ENCODE measurements at places on chromosomes 2 and 18.

- DNase-seq, result peak; percentile 44
Observed at GRCh38 chr2:20291106-20291564, 59.5 kb downstream of the PUM2 start.

- peak; percentile 66 for DNase-seq
Observed at GRCh38 chr2:162123806-162124758, 28.0 kb downstream of the GCG start.

- no peak for DNase-seq
Observed at GRCh38 chr2:128435576-128436478, 117.2 kb upstream of the HS6ST1 start.

- no peak for DNase-seq
Observed at GRCh38 chr2:51997571-51997970, 965.6 kb upstream of the NRXN1 start.

- peak; percentile 13 for DNase-seq
Observed at GRCh38 chr2:32553829-32554432, 73.9 kb upstream of the TTC27 start.

DNA sequence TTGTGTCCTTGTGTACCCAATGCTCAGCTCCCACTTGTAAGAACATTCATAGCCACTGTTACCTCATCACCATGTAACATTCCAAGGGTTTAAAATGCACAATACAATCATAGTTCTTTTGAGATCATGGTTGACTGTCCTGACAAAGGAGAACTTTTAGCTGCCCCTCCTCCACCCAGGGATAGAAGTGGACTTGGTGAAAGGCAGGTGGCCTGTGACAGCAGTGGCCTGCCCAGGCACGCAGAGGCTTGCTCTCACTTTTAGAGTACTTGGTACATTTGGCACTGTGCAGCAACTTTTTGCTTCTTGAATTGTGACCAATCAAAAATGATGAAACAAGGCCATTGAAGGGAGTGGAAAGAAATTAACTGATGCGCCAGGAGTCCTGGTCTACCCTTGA lies 108.7 kb downstream of the ANKRD44 start:
- DNase-seq, result no peak

DNA sequence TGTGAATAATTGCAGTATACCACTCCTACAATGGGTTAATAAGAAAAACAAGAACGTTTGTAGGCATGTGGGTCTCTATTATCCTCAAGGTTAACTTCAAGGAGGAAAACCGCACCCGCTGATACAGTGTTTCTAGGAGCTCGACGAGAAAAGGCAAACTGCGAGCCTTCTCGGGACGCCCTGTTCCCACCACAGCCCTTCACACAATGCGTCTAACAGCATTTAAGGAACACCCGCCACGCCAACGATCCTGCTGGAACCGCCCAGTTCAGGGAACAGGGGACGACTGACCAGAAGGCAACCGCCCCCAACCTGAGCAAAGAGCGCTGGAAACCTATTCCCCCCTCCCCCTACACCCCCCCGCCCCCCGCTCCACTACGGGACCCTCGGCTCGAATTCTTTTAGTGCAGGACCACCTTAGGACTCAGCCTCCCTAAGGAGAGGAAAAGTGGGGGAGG lies 710 bp upstream of the TMSB10 start:
- peak; percentile 76 for DNase-seq

DNA sequence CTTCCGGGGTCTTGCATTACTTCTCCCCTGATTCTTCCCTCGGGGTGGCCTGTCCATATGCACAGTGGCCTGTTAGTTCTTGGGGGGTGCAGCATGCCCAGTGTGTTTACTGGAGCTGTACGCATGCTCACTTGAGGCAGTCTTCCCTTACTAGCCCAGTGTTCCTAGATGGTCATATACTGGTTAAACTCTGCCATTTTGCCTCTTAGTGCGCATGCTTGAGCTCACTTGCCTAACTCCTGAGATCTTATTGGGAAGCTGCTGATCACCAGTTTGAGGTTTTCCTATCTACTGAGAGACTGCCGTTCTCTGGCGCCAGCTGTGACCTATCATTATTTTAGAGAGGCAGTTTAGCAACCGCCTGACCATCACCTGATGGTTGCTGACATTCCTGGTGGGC lies 571.2 kb downstream of the ADCYAP1 start:
- no peak for DNase-seq

DNA sequence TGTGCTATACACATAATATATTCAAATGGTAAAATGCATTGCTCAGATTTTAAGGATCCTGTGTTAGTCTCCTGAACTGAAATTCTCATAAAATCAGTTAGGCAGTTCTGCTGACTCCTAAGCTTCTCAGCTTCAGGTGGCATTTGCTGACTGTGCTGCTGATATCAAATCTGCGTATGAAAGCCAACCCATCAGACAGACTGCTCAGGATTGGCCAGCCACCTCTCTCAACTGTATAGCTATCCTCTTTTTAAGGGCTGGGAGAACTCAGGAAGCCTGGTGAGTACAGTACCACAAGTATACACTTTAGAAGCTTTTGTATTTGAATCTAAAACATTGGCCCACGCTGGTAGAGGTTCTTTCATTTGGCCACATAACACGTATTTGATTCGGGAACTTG lies 28.7 kb downstream of the PTCD3 start:
- no peak for DNase-seq

- DNase-seq, result no peak
Observed at GRCh38 chr2:114406347-114406746, 36.1 kb upstream of the DPP10 start.

GRCh38 chr2:157173740-157174184 lies 83.7 kb upstream of the GALNT5 start:
- DNase-seq, result no peak

DNA sequence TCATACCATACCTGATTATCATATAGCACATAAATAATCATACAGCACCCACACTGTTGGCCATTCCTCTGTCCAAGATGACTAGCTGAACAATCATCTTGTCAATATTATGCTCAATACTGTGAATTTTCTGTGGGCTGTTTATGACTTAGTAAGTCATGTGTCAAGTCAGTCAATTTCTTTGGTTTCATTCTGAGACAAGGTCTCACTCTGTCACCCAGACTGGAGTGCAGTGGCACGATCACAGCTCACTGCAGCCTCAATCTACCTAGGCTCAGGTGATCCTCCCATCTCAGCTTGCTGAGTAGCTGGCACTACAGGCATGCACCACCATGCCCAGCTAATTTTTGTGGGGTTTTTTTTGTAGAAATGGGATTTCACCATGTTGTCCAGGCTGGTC lies 5.7 kb downstream of the MCM6 start:
- DNase-seq, result no peak

- no peak for DNase-seq
Observed at GRCh38 chr2:148521181-148521580, 123.4 kb upstream of the EPC2 start.

- DNase-seq, result no peak
Observed at GRCh38 chr18:5894611-5895298, 567 bp downstream of the TMEM200C start.

DNA sequence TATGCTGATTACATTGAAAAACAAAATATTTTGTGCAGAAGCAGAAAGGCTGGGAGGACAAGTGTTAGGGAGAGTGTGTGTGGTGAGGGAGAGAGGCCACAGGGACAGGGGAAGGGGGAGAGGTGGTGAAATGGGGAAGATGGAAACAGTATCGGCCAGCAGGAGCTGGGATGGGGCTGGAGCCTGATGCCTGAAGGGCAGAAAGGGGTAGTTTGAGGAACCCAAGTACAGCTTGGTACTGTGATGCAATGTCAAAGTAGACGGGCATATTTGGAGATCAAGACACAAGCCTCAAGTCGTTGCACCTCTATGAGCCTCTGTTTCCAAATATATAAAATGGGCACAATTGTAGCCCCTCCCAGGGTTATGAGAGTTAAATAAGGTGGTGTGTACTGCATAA lies 152.1 kb downstream of the LPIN1 start:
- DNase-seq, result no peak

DNA sequence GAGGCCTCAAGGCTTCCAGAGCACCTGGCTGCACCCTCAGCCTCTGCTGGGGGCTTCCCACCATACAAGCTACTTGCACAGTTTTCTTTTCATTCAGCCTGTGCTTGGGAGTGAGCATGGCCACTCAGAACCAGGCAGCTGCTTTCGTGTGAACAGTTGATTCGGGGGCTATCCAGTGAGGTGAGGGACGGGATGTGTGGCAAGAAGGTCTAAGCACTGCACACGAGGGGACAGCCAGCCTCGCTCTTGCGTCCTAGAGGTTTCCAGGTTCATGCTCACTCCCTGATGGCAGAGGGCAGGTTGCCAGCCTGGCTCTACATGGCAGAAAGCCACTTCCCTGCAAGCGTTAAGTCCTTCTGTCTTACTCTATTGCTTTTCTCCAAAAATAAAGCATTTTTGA lies 146.2 kb downstream of the MBP start:
- no peak for DNase-seq

DNA sequence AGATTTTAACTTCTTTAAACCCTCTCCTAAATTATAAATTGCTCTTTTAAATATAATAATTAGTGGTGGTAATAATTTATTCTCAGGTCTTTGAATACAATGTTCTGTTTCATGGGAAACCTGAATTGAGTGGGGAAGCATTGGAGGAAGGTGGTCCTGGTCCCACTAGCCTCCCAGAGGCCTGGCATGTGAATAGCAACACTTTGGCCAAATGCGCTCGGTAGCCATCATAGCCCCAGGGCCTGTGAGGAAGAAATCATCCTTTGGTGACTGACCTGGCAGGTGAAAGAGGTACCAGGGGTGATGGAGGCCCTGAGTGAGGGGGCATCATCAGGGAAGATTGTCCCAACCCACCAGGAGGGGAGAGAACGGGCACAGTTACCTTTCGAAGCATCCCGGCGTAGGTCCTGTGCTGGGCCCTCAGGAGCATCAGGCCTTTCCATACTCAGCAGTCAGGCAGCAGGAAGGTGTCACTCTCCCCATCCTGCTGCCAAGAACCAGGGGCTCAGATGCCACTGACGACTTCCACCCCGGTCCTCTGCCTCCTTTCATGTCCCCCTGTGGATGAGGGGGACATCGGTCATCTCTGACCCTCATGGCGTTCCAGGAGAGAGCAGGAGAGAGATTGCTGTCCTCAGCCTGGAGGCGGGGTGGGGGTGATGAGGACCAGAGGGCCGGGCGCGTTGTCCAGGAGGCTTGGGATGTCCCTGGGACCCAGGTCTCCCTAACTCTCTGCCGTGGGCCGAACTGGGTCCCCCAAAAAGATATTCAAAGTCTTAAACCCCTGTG lies 78.6 kb upstream of the HPCAL1 start:
- DNase-seq, result no peak
